ENCODE measurements at places on chromosomes 7 and 10.

GRCh38 chr7:157228864-157229422 lies 90.2 kb downstream of the UBE3C start:
- peak; percentile 50 for DNase-seq

DNA sequence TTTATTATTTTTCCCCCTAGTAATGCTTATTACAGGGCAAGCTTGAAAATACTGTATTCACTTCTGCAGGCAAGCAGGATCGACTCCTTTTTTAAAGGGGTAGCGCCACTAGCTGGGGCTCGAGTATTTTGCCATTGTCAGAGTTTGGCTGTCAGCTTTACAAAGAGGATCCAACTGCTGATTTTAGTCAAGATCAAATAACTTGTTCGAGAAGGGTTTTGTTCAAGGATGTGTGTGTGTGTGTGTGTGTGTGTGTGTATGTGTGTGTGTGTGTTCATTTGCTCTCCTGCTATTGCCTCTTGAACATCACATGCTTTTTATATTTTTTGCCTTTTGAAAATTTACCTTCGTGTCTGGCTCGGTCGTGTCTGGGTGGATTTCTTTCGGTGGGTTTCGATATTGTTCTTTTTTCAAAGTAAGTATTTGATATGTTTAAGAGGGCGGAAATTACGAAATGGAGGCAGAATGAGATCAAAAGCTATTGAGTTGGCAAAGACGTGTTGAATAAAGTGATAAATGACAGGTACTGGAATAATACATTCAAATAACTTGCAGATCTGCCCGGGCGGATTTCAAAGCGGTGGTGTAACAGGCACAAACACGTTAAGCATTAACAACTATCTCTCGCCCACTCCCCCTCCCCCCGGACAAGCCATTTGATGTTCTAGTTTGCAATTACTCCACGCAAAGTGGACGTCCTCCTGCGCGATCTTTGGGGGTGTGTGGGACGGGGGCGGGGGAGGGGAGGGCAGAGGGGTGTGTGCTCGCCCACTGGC lies 1.1 kb downstream of the ARID5B start:
- peak; percentile 80 for DNase-seq

- DNase-seq = no peak
Observed at GRCh38 chr7:80977751-80978150, 58.9 kb upstream of the SEMA3C start.

GRCh38 chr10:48429309-48429708 lies 122.8 kb downstream of the MAPK8 start:
- DNase-seq = no peak

DNA sequence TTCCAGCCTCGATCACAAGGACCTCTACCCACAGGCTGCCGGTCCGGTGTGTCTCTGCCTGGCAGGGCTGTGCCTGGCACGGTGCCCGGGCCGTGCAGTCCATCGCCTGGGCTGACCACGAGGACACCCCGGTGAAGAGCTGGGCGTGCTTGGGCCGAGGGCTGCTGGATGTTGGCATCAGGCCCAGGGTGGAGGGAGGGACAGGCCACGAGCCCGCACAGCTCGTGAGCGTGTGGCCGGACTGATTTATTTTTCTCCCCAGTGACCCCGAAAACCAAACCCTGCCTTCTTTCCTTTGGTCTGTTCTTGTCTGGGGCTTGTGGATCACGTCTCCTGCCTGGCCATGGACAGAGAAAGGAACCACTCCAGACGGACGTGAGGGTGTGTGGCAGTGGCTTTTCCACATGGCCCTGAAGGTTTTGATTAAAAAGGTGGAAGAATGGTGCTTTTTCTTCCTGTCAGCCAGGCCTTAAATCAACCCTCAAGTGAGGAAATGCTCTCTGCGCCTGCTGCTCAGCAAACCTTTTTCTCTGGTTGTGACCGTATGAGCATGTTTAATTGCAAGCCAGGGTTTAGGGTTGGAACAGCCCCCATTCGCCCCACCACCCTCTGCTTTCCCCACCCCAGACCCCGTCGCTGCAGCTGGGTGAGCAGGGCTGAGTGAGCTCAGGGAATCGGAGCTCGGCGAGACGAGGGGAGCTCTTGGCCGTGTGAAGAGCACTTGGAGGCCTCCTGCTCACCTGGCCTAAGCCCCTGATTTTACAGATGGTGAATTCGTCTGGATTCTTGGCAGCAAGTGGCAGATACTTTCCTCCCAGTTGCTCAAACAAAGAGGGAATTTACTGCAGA lies 130.1 kb downstream of the RGS10 start:
- DNase-seq = peak; percentile 79

- DNase-seq = peak; percentile 42
Observed at GRCh38 chr7:45089341-45089891, 647 bp upstream of the NACAD start.

DNA sequence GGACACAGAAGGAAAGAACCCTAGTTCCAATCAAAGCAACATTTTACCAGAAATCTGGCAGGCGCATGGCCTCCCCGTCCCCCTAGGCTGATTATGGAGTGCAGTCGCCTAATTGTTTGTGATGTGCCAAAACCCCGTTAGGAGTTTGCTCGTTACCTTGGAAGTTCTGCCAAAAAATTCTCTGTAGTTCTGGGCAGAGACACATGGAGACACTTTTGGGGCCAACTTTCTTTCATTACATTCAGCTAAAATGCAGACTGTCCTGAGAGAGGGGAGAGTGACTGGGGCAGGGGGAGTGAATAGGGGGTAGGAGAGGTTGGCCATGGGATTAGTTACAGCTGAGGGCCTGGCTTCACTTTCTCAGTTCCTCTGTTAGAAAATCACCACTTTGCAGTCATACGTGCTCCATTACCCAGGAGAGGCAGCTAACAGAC lies 158.0 kb upstream of the NPVF start:
- DNase-seq = no peak

DNA sequence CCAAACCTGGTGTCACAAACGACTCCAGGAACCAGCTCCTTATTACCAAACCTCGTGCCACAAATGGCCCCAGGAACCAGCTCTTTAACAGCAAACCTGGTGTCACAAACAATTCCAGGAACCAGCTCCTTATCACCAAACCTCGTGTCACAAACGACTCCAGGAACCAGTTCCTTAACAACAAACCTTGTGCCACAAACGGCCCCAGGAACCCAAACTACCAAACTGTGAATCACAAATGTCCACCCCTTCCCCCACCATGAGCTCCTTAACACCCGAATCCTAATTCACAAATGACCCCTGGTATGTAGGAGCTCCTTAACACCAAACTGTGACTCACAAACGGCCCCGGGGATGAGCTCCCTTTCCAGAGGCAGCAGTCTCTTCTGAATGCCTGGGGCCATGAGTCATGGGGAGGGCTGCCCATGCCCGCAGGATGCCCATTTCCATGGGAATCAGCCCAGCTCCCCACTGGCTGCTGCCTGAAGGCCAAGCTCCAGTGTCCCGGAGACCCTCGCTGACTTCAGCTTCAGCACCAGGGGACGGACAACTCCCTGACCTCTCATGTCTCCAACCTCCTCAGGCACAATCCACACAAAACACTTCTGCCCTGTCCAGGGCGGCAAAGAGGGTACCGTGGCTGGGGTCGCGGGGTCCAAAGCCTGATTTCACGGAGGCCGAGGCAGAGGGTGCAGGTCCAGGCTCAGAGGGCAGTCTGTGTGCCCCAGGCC lies 213.1 kb downstream of the ELFN1 start:
- DNase-seq = peak; percentile 69

DNA sequence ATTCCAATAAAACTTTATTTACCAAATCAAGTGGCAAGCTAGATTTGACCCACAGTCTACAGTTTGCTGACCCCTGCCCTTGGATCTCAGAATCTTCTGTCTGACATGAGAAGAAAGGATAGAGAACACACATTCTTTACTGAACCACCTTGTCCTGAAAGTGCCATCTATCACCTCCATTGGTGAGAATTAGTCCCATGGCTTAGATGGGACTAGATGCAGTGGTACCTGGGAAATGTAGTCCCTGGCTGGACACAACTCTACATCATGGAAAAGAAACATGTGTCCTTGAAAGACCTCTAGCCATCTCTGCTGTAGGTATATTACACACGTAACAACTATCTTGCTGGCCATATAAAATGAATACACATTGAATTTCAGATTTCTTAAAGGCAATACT lies 336.2 kb downstream of the LHFPL3 start:
- no peak for DNase-seq

DNA sequence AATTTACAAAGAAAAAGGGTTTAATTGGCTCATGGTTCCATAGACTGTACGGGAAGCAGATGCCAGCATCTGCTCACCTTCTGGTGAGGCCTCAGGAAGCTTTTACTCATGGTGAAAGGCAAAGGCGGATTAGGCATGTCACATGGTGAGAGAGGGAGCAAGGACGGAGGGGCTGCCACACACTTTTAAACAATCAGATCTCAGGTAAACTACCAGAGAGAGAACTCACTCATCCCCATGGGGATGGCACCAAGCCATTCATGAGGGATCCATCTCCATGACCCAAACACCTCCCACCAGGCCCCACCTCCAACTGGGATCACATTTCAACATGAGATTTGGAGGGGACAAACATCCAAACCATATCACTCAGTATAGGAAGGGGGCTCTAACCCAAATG lies 183.9 kb downstream of the COBL start:
- DNase-seq = no peak

DNA sequence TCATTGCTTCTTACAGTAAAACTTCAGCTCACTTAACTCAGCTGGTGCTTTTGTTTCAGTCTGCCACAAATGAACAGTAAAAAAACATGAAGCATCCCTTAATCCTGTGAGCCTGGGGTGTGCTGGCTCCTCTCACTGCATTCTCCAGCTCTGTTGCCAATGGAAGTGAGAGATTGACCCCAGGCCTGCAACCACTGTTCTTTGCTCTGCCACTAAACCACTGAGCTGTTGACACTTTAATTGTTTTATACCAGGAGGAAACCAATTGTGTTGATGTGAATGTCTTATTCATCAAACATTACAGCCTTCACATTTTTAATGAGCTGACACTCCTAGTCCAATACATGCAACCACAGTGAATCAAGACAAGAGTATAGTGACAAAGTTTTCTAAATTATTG lies 69.4 kb upstream of the FZD1 start:
- no peak for DNase-seq

- no peak for DNase-seq
Observed at GRCh38 chr10:24115403-24115802, 93.5 kb upstream of the KIAA1217 start.

GRCh38 chr7:124945680-124946079 lies 16.1 kb upstream of the POT1 start:
- no peak for DNase-seq

DNA sequence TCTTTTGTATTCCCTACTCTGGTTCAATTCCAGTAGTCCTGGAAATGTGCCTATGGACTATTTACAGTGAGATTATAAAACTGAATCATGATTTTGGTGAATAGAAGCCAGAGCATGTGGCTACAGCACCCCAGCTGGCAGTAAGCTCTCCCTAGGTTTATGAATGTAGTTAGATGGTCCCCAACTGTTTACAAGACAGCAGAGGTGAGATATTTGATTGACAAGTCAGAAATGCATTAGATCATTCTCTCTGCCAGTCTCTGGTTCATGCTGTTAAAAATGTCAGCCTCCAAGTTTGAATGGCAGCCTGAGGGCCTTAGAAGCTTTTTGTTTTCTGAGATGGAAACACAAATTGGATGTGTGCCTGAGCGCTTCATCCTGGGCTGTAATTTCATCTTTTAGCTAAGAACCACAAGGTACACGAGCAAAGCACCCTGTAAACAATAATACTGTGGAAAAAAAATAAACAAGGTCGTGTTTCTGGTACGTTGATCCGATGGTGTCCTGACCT lies 85.0 kb downstream of the BTRC start:
- DNase-seq = peak; percentile 21

DNA sequence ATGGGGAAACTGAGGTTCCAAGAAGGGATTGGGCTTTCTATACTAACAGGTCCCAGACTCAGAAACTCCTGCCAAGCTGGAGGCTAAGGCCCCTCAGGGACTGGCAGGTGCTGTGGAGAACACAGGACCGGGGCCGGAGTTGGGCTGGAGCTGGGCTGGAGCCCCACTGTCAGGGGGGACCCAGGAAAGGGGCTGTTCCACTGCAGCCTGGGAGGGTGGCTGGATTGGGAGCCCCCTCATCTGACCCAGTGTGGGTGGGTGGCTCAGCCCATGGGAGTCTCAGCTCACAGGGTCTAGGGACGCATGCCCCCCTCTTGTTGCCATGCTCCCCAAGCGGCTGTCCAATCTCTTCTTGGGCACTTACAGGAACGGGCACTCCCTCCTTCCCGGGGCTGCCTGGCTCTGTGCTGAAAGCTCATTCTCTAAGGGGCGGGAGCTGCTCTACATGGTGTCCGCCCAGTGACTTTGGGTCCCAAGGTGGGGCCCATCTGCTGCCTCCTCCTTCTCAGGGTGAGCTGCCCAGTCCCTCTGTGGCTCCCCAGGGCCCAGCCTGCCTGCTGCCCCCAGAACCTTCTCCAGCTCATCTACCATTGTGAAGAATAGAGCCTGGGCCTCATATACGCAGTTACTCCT lies 126.5 kb downstream of the MYL10 start:
- no peak for DNase-seq

- peak; percentile 91 for DNase-seq
Observed at GRCh38 chr10:46525177-46525823, 31.2 kb downstream of the GPRIN2 start.

DNA sequence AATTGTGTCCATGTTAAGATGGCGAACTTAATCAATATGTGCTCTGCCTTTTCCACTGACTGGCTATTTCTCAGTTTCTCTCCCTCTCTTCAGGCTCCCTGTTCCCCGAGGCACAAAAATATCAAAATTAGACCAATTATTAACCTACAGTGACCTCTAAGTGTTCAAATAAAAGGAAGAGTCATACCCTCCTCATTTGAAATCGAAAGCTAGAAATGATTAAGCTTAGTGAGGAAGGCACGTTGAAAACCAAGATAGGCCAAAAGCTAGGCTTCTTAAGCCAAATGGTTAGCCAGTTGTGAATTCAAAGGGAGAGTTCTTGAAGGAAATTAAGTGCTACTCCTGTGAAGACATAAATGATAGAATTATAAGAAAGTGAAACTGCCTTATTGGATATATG lies 81.1 kb upstream of the MBL2 start:
- DNase-seq = no peak

DNA sequence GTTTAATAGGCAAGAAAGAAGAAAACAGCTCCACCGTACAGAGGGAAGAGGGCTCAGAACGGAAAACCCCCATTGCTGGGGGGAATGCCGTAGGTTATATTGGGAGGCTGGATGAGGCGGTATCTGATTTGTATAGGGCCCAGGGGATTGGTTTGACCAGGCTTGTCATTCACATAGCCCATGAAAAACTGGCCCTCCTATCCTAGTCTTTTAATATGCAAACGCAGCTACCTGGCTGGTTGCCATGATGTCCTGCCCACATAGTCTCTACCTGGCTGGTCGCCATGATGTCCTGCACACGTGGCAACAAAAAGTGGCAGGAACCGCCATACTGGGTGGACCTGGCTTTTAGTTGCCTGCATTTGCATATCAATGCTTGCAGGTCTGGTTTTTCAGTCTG lies 84.7 kb downstream of the AUTS2 start:
- no peak for DNase-seq

GRCh38 chr7:150755473-150756099 lies 18.4 kb downstream of the GIMAP5 start:
- DNase-seq = no peak

DNA sequence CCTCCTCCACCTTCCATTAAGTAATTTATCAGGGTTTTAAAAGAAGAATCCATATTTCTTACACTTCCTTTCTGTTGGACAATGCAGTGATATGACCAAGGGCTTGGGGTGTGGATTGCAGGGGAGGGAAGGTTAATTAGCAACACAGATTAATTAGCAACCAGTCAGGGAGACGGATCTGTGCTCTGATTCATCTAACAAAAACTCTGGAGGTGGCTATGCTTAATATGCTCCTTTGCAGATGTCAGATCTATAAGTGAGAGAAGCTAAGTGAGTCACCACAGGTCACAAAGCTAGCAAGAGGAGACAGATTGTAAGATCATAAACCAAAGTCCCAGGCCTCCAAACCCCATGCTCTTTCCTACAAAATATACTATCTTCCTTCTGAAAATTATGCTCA lies 178.8 kb upstream of the ITGB1 start:
- DNase-seq = peak; percentile 71

All from iris pigment epithelial cell (primary cell).